ENCODE measurements at places on chromosomes 4 and X.

DNA sequence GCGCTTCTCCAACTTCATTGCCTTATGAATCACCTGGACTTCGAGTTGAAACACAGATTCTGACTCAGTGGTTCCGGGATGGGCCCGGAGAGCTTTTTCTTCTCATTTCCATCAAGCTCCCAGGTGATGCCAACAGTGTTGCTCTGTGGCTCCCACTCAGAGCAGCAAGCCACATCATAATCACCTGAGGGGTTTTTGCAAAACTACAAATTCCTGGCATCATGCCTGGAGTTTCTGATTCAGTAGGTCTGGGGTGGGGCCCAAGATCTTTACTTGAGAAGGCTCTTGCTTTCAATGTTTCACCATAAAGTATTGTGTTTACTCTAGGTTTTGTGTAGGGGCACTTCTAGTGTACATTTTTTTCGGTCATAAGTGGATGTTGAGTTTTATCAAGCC lies 7.0 kb downstream of the MTM1 start:
- peak; percentile 27 for DNase-seq

DNA sequence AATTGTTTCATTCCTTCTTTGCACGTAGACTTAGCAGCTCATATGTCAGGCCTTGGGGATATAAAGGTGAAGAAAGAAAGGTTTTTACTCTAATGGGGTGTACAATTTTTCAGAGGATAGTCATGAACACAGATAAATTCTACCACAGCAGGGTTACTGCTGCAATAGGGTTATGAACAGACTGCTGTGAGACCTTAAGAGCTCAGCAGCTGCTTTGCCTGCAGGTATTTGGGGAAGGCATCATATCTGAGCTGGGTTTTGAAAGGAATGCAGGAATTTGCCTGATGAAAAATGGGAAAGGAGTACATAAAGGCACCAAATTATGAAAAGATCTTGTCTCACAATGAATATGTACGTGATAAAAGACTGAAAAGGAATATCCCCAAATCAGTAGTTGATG lies 128.9 kb downstream of the CEP135 start:
- no peak for DNase-seq

GRCh38 chr4:7719354-7720174 lies 220.1 kb downstream of the AFAP1 start:
- DNase-seq, result no peak

DNA sequence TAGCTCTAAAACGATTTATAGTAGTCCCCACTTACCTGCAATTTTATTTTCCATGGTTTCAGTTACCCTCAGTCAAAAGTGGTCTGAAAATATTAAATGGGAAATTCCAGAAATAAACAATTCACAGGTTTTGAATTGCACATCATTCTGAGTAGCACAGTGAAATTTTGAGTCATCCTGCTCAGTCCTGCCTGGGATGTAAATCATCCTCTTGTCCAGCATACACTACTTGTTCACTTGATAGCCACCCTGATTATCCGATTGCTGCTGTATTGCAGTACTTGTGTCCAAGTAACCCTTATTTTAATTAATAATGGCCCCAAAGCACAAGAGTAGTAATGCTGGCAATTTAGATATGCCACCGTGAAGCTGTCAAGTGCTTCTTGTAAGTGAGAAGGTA lies 23.5 kb upstream of the BDH2 start:
- DNase-seq, result no peak

DNA sequence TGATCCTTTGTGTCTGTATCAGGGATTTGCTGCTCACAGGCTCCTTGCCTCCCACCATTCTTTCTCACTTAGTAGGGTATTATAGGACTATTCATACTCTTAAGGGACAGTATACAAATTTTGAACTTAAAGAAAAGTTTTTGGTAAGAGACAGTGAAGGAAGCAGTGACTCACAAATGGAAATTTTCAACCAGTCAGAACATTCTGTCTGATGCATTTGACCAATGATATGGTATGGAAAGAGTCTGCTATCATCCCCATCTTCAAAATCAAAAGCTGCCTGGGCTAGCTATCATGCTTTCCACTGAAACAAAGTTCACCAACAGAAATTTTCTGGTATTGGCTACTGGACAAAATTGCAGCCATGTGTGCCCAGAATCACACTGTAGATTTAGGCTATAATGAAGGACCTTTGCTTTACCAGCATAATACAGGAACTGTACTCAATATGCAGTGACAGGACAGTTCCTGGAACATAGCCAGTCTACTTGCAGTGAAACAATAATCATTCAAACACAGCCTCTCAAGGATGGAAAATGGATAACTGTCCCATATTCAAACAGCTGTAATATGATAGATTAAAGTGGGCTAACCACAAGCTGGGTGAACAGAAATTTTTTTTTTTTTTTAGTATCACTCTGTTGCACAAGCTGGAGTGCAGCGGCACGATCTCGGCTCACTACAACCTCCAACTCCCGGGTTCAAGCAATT lies 109.0 kb upstream of the ACSL4 start:
- no peak for DNase-seq

DNA sequence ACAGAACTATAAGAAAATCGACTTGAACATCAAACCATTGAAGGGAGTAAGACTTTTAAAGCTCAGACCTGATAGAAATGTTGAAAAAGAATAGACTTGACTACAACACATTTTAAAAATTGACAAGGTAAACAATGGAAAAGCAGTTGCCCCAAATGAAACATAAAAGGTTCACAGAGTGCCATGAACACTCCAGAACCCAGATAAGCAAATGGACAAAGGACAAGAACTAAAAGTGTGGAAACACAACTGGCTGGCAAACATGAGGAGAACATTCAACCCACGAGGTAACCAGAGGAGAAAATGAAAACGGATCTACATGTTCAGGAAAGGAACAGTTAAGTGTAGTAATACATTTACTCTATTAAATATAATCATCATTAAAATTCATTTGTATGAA lies 26.5 kb downstream of the SCARB2 start:
- no peak for DNase-seq

GRCh38 chr4:23041501-23041900 lies 348.8 kb downstream of the GBA3 start:
- no peak for DNase-seq

DNA sequence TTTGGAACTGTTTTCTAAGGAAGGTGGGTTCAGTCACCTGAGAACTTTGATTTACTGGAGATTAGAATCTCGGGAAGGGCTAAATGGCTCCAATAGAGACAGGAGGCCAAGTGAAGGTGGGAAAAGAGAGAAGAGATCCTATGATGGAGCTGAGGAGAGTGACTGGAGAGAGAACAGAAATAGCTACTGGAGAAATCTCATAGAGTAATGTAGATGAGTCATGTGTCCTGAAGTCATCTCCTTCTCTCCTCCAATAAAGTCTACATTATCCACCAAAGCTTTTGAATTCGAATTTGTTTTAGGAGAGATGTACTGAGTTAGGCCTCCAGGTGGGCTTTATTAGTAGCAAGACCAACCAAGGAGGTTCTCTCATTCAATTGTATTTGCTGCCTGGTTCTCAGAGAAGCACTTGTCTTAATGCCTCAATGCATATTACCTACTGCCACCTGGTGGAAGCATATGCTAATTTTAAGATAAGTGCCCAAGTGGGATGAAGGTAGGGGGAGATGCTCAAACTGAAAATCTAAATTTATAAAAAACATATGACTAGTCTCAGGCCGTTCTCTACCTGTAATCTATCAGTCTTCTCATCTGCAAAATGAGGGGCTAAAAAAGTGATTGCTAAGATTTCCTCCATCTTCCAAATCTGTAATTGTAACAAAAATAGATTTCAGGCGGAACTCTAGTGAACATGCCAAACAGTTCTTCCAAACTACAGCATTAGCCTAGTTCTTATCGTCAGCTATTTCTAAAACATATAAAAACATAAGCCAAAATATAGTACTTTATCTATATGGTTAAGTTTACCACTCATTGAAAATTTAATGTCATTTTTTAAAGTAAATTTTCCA lies 24.4 kb downstream of the TXK start:
- no peak for DNase-seq

- no peak for DNase-seq
Measured at GRCh38 chr4:135735512-135735911, 1533.9 kb upstream of the PABPC4L start.

- no peak for DNase-seq
Measured at GRCh38 chr4:95158626-95159025, 390.1 kb downstream of the UNC5C start.

DNA sequence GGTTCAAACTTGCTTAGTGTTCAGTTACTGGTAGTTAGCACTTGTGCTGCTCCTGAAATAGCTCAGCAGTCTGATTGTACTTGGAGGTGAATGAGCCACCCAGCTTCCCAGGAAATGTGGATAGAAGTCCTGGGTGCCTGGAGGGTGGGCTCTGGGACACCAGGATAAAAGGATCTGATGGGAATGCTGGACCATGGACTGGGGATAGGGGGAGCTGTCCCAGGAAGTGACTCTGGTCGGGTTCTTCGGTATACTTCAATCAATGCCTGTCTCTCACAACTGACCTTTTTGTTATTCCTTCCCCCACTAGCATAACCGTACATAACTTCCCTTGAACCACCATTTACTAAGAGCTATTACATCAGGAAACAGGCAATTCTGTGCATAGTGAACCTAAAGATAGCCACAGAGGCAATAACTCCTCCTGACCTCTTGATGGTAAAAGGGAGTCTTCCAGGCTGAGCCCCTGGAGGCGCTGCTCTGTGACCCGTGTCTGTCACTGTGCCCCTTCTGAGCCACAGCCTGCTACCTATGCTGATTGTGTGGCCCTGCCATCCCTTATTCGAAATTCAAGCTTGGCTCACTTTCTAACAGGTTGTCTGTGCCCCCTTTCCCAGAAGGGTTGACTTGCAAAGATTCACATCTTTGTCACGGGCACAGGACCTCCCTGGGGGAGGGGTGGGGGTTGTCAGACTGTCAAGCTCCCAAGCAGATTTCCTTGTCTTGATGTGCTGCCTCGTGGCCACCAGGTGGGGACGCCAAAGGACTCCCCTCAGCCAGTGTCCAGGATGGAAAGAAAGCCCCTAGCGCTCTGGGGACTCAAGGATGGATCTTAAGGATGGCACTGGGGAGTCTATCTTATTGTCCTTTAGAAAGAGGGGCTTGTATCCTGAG lies 24.5 kb upstream of the WDR1 start:
- DNase-seq, result no peak

- no peak for DNase-seq
Measured at GRCh38 chr4:85603437-85604336, 128.7 kb downstream of the ARHGAP24 start.

DNA sequence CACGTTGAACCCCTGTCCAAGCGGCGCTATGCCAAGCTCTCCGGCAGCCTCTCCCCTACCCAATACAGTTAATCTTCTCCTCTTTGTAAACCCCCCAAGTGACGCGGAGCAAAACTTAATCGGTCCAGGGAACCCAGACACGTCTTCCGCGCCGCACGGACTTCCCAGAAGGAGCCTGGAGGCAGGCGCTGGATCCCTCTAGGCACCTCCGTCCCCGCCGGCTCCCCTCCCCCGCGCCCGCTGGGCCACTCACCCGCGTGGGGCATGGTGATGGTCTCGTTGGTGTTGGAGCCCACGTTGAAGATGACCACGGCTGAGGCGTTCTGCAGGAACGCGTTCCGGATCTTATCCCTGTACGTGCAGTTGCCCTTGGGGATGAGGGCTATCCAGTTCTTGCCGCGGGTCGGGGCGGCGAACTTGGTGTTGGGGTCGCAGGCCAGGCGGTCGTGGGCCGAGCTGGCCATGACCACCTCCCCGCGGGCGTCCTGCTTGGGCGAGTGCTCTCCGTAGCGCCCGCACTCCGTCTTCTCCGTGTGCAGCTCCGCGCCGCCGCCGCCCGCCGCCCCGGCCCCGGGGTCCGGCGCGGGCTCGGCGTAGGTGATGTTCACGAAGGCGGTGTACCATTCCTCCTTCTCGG lies 1.1 kb downstream of the RNF150 start:
- DNase-seq, result no peak

- no peak for DNase-seq
Measured at GRCh38 chr4:81818385-81818920, 346.7 kb upstream of the RASGEF1B start.

DNA sequence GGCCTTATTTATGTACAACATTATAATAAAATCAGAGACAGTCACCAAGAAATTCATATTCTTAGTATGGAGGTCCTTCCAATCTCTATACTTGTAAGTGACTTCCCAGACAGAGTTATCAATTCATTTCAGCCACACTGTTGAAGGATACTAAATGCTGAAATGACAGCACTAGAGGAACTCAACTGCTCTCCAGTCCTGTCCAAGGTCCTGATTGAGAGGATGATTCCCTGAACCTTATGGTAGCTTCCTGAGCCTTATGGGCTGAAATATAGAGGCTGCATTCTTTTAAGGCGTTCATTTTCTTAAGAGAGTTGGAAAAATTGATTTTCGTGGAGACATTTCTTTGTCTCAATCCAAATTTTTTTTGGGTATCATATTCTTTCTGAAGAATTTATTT lies 205.9 kb downstream of the TLL1 start:
- no peak for DNase-seq

GRCh38 chrX:150984169-150984824 lies 1.2 kb downstream of the HMGB3 start:
- DNase-seq, result no peak

- DNase-seq, result no peak
Measured at GRCh38 chr4:173257732-173258717, 76.1 kb downstream of the HMGB2 start.

- DNase-seq, result no peak
Measured at GRCh38 chrX:50680990-50681389, 133.0 kb downstream of the SHROOM4 start.

- DNase-seq, result no peak
Measured at GRCh38 chr4:78336093-78336943, 215.3 kb upstream of the ANXA3 start.

GRCh38 chrX:72201836-72202536 lies 20.4 kb downstream of the PIN4 start:
- no peak for DNase-seq

DNA sequence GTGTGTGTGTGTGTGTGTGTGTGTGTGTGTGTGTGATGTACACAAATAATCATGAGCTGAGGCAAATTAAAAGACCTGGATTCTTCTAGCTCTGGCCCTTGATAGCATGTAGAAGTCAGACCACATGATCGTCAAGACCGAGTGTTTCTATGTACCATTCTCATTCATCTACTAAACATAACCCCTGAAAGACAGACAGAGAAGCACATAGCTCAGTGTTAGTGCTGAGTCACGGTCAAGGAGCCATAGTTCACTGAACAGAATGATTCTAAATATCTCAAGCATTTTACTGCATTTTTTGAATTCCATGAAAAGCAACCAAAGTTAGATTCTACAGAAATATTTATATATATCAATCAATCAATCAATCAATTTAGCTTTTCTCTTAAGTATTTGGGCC lies 412.3 kb upstream of the CXorf51A start:
- DNase-seq, result no peak

GRCh38 chr4:150256841-150257730 lies 178.8 kb downstream of the DCLK2 start:
- DNase-seq, result no peak

DNA sequence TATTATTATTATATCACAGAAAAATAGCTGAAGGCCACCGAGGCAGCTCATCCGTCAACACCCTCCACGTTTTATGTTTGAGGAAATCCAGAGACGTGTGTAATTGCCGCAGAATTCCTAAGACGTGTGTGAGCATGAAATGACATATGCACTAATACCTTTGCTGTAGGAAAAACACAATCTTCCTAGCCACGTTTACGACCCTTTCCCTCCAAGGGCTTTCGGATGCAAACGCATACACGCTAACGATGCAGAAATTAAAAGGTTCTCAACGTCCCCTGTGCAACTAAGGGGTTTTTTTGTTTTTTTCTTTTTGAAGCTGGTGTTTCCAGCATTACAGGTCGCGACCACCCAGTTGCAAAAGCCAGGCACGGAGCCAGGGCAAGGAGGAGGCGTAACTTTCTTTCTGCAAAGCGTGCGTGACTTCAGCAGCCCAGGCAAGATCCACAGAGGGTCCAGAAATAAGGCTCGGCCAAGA lies 33.8 kb downstream of the CRLF2 start:
- no peak for DNase-seq

All from NCI-H1048 (cell line).